Activated CD8-positive, alpha-beta T cell treated with anti-CD3 and anti-CD28 coated beads for 36 hours (primary cell): ENCODE measurements at places on chromosomes 11 and 22. TPM values are rescaled to one million over a fixed set of nuclear protein-coding genes. Genes with fewer than 3 reads are reported as not detected.
A peak's percentile ranks its signal among the peaks of the same experiment; 100 is the strongest.

- peaks cover 4% of the 10 kb centered on the region for H3K4me1 ChIP-seq
- H3K27me3 ChIP-seq = no peaks in the 10 kb centered on the region
- no peaks in the 10 kb centered on the region for H3K36me3 ChIP-seq
These were observed 35.6 kb downstream of the SERPINH1 start for GRCh38 chr11:75597636-75598035.

DNA sequence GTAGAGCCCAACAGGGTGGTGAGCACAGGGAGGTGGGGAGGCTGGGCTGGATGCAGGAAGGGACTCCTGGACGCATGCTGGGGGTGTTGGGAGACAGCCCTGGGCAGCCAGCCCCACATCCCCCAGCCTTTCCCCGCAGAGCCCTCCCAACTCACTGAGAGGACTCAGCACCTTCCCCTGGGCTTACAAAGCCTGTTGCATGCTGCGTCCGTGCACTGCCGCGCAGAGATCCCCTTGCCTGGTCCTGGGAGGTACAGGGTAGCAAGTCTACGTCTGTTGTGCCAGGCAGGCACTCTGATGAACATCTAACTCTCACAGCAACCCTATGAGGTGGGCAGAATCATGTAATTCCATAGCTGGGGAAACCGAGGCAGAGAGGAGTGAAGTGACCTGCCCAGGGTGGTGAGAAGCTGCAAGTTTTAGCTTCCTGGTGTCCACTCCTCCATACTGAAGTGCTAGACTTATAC is 33.9 kb upstream of the TCF20 start:
- no peak for DNase-seq
- no peak overlapping the region for H3K27ac ChIP-seq
- no peaks in the 10 kb centered on the region for H3K36me3 ChIP-seq
- H3K4me1 ChIP-seq = peaks cover 50% of the 10 kb centered on the region
- H3K27me3 ChIP-seq = no peaks in the 10 kb centered on the region

DNA sequence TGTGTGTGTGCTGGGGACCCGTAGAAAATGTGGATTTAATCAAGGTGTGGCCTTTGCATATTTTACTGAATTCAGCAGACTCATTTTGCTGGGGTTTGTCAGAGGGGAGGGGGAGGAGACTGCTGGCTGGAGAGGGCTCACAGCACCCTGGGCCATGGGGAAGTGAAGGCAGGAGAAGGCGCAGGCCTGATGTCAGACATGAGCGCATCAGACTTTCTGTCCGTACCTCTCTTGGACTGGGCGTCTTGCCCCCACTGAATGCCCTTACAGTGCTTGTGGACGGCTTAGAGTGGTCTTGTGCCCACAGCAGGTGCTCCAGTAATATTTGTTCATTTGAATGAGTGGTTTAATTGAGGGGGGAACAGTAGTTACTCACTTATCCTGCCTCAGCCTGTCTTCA is 75.2 kb downstream of the TEAD1 start:
- H3K4me3 ChIP-seq = no peak overlapping the region
- no peak overlapping the region for H3K27ac ChIP-seq
- no peaks in the 10 kb centered on the region for H3K36me3 ChIP-seq
- no peak for DNase-seq

DNA sequence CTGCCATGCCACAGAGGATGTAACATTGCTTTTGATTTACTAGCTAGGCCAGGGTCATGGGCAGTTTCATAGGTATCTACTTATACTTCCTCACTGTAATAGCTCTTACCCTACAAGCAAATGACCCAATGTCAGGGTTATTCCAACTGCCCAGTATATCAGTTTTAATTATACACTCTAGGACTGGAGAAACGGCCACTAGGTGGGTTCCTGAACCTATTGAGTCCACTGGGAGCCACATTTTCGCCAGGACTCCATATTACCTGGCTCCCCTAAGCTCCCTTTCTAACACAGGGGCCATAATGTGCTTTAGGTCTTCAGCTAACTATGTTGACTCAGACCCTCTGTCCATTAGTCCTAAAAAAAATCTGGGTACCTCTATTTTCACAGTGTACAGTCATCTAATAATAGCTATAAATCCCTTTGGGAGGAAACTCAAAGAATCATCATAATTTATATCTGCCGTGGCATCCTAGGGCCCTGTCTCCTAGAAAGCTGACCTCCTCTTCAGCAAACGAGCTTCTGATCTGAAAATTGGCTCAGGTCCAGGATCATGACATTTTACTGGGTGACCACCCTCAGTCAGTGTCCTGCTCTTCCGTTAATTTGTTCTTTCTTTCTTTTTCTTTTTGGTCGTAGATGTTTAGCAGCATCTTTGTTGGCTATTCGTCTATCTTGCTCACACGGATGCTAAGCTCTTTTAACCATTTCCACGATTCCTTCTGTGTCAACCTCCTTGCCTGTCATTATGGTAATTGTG is 244.3 kb downstream of the FAM76B start:
- no peaks in the 10 kb centered on the region for H3K36me3 ChIP-seq
- peaks cover 14% of the 10 kb centered on the region for H3K4me1 ChIP-seq
- no peak overlapping the region for H3K27ac ChIP-seq
- peaks cover 2% of the 10 kb centered on the region for H3K27me3 ChIP-seq

DNA sequence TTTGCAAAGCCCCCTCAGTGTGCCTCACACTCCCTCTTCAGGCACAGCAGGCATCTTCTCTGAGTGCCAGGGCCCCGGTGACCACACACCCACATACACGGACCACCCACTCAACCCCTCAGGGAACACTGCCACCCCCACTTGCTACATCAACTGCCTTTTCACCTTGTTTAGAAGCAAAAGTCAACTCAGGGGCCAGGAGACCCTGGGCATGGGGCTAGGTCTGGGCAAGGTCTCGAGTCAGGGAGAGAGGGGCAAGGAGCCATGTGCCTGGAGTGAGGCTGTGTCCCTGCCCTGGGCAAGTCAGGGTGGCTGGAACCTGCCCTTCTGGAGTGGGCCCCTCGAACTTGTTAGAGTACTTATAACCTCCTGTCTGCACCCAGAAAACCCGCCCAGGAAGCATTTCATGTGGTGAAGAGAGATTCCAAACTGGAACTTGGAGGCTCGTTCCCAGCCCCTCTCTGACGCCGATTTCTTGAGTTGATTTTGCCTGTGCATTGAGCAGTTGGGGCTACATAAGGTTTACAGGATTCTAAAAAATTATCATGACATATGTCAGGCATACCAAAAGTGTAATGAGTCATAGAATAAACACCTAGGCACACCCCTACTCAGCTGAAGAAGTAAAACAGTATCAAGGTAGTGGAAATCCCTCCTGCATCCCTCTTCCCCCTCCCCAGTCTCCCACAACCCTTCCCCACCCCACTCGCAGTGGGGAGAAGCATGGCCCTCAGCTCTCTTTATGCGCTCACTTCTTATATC is 74.3 kb downstream of the MYEOV start:
- peaks cover 6% of the 10 kb centered on the region for H3K4me1 ChIP-seq
- no peak overlapping the region for H3K4me3 ChIP-seq
- no peak overlapping the region for H3K27ac ChIP-seq
- no peak for DNase-seq
- H3K27me3 ChIP-seq = no peaks in the 10 kb centered on the region
- no peaks in the 10 kb centered on the region for H3K36me3 ChIP-seq

GRCh38 chr11:63709336-63709884 is 28.1 kb downstream of the RTN3 start:
- no peak overlapping the region for H3K4me3 ChIP-seq
- H3K27me3 ChIP-seq = no peaks in the 10 kb centered on the region
- no peak overlapping the region for H3K27ac ChIP-seq
- peaks cover 2% of the 10 kb centered on the region for H3K4me1 ChIP-seq

DNA sequence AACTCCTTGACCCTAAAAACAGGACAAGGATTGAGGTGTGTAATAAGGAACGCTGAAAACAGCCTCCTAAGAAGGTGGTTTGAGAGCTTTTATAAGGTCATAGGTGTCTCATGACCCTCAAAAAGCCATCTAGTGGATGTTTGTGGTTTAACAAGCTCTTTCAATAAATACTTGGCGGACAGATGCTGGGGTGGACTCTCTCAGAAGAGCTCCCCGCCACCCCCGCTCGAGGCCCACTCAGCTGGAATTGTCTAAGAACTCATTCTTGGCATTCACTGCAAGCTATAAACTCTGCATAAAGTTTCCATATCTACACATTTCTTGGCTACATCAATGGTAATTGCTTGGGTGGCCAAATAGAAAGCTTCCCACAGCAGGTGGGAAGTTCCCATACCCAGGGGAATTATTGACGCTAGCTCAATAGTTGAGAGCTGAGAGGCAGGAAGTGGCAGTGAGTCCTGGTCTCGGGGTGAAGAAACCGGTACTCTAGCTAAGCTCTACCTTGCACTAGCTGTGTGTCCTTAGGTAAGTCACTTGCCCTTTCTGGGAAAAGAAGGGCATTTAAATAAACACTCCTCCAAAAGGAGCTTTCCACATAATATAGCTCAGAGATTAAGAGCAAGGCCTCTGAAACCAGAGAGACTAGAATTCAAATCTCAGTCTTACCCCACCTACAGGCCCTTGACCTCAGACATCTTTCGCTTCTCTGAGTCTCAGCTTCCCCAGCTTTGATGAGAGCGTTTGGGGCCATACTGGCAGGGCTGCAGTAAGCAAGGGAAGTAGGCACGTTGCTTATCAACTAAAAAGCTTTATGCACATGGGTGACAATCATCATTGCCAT is 6.4 kb downstream of the MS4A15 start:
- no peaks in the 10 kb centered on the region for H3K36me3 ChIP-seq
- no peak overlapping the region for H3K4me3 ChIP-seq
- no peak overlapping the region for H3K27ac ChIP-seq
- no peak for DNase-seq

- DNase-seq = no peak
- H3K4me1 ChIP-seq = no peaks in the 10 kb centered on the region
- H3K36me3 ChIP-seq = no peaks in the 10 kb centered on the region
- no peak overlapping the region for H3K4me3 ChIP-seq
- no peak overlapping the region for H3K27ac ChIP-seq
- no peaks in the 10 kb centered on the region for H3K27me3 ChIP-seq
These were observed 83.2 kb upstream of the PITPNB start for GRCh38 chr22:28002181-28002700.

GRCh38 chr11:95790933-95791708 is 823 bp downstream of the CEP57 start:
- H3K36me3 ChIP-seq = peaks cover 48% of the 10 kb centered on the region
- H3K27ac ChIP-seq = peak overlapping the region; percentile 100
- H3K4me3 ChIP-seq = peak overlapping the region; percentile 98
- peaks cover 50% of the 10 kb centered on the region for H3K4me1 ChIP-seq

DNA sequence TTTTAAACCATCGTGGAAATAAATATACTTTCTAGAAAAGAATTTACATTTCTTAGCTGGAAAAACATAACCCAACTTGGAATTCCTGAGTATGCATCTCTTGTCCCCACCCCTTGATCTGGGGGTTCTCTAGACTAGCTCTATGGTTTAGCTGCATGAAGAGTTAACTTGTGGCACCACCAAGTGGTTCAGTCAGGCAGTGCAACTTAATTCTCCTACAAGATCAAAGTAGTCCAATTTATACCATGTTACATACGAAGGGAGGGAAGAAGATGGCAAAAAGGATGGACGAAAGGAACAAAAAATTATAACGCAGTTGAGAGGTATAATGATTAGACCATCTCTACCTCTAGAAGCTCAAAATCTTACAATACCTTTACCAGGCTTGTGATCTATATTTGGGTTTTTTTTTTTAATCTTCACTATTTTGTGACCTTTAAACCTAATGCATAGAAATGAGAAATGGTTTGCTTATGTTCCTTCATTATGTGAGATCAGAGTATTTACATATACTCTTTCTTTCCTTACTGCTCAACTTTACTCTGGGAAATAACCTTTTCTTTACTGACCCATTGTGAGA is 28.5 kb upstream of the ALKBH3 start:
- H3K27ac ChIP-seq = no peak overlapping the region
- peaks cover 5% of the 10 kb centered on the region for H3K4me1 ChIP-seq
- peak; percentile 83 for DNase-seq
- H3K4me3 ChIP-seq = no peak overlapping the region
- H3K36me3 ChIP-seq = peaks cover 4% of the 10 kb centered on the region

DNA sequence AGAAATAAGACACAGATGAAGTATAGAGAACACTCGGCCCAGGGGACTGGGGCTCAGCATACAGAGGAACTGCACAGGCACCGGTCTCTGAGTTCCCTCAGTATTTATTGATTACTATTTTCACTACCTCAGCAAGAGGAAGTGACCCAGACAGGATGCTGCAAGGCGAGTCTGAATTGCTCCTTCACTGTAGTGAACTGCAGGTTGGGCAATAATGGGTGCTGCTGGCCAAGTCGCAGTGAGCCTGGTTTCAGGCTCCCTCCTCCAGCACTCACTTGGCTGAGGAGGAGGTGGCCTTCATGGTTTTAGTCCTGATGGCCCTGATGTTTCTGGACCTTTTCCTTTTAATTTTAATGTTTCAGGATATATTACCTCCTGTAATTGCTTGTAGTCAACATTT is 10.4 kb downstream of the OR52K2 start:
- H3K36me3 ChIP-seq = no peaks in the 10 kb centered on the region
- no peak for DNase-seq
- H3K27ac ChIP-seq = no peak overlapping the region
- H3K4me3 ChIP-seq = no peak overlapping the region
- peaks cover 9% of the 10 kb centered on the region for H3K27me3 ChIP-seq

GRCh38 chr22:48358886-48359612 is 1468.6 kb downstream of the BRD1 start:
- no peak overlapping the region for H3K27ac ChIP-seq
- H3K4me3 ChIP-seq = no peak overlapping the region
- DNase-seq = no peak
- H3K36me3 ChIP-seq = no peaks in the 10 kb centered on the region
- no peaks in the 10 kb centered on the region for H3K4me1 ChIP-seq
- peaks cover 4% of the 10 kb centered on the region for H3K27me3 ChIP-seq

DNA sequence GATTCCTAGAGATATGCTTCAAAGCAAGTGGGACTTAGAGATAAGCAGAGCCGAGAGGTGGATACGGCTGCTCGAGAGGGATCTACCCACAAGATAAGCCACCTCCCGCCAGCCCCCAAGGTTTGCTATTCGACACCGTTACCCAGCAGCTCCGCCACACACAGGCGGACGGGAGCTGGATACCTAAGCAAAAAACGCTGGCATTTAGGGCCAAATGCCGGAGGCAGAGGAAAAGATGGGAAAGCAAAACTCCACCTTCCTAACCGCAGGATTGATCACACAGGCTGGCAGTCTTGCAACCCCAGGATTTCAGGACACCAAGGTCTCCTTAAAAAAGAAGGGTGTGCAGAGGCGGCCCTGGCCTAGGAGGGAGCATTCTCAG is 709 bp downstream of the FTH1 start:
- peak overlapping the region; percentile 75 for H3K27ac ChIP-seq
- H3K4me3 ChIP-seq = peak overlapping the region; percentile 86
- peaks cover 58% of the 10 kb centered on the region for H3K4me1 ChIP-seq

DNA sequence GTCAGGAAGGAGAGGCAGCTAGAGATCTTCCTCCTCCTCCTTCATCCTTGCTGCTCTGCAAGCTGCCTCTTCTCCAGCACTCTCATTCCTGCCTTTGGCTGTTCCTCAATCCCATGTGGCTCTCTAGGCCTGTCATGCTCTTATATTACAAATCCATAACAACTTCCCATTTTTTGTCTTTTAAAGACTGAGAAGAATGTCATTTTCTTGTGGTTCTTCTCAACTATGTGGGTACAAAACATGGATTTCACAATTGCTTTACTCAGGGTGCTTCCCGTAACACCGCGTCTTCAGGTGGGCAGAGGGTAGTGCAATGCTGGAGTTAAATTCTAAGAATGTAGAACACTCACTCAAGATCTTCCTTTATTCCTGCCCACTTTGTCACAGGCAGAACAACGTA is 6.8 kb upstream of the CAT start:
- no peaks in the 10 kb centered on the region for H3K4me1 ChIP-seq
- peaks cover 3% of the 10 kb centered on the region for H3K27me3 ChIP-seq
- H3K36me3 ChIP-seq = no peaks in the 10 kb centered on the region
- no peak overlapping the region for H3K4me3 ChIP-seq
- no peak for DNase-seq

KCTD14 gene
- not detected for total RNA-seq

RAPSN gene
- total RNA-seq = 0.36 TPM

LRRC55 gene
- not detected for total RNA-seq

PIWIL4 gene
- total RNA-seq = 0.50 TPM

ZC3H12C gene
- total RNA-seq = 0.40 TPM

SCT gene
- not detected for total RNA-seq

LMO2 gene
- not detected for total RNA-seq

MS4A2 gene
- not detected for total RNA-seq

SYT7 gene
- not detected for total RNA-seq
